ENCODE measurements at places on chromosomes 1 and 21. TPM values are rescaled to one million over a fixed set of nuclear protein-coding genes. Genes with fewer than 3 reads are reported as not detected.

The CYP4B1 gene
- not detected for total RNA-seq

The WNT4 gene
- total RNA-seq, result not detected

The LPAR3 gene
- 0.18 TPM for total RNA-seq

The GJA9 gene
- total RNA-seq, result not detected

The PEAR1 gene
- 2.0 TPM for total RNA-seq

The KCNJ9 gene
- not detected for total RNA-seq

The KIF26B gene
- total RNA-seq, result 0.83 TPM

The SUMO3 gene
- 64.9 TPM for total RNA-seq

The HDGF gene
- total RNA-seq, result 94.6 TPM

The SYCP1 gene
- total RNA-seq, result not detected

The ITLN2 gene
- total RNA-seq, result not detected

The NR5A2 gene
- total RNA-seq, result under 0.01 TPM

The ARF1 gene
- total RNA-seq, result 330 TPM

The COL9A2 gene
- 0.56 TPM for total RNA-seq

The SAMSN1 gene
- total RNA-seq, result not detected

The LRRC8B gene
- 1.8 TPM for total RNA-seq

The THEM5 gene
- not detected for total RNA-seq

The DARS2 gene
- total RNA-seq, result 22.8 TPM

The IL12RB2 gene
- total RNA-seq, result not detected
